ENCODE measurements at places on chromosomes 3 and 15.
A peak's percentile ranks its signal among the peaks of the same experiment; 100 is the strongest.

DNA sequence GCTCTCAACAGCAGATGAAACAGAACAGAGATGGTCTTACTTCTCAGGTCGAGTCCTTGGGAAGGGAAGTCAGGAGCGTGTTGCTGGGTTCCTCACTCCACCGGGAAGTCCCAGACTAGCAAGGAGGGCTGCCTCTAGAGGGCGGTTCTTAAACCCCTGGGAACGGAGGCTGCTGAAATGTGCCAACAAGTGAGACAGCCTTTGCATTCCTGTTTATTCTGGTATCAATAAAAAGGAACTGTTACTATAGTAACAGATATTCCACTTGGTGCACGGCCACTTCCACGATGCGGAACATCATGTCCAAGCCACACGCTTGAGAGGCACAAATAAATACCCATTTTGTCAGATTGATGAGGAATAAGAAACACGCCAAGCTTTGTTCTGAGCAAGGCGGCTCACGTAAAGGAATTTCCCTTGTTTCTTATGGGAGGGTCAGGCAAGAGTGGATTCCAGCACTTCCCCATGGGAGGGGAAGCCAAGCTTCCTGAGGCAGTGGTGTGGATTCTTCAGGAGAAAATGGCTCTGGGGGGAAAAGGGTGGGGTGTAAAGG is at the start of gene FAM107A:
Gene FAM107A, minus strand, starts transcription at position 123 of the 553 bp plus-strand sequence. CDS start 7,531 bp downstream, outside the sequence.
- no peak for DNase-seq

GRCh38 chr3:128882719-128883118 is 3.3 kb downstream of the ACAD9 start:
- DNase-seq = no peak

- DNase-seq = peak; percentile 78
These were observed 17.7 kb downstream of the CPN2 start for GRCh38 chr3:194333212-194333980.

- no peak for DNase-seq
These were observed 64.2 kb downstream of the MOBP start for GRCh38 chr3:39531665-39532064.

DNA sequence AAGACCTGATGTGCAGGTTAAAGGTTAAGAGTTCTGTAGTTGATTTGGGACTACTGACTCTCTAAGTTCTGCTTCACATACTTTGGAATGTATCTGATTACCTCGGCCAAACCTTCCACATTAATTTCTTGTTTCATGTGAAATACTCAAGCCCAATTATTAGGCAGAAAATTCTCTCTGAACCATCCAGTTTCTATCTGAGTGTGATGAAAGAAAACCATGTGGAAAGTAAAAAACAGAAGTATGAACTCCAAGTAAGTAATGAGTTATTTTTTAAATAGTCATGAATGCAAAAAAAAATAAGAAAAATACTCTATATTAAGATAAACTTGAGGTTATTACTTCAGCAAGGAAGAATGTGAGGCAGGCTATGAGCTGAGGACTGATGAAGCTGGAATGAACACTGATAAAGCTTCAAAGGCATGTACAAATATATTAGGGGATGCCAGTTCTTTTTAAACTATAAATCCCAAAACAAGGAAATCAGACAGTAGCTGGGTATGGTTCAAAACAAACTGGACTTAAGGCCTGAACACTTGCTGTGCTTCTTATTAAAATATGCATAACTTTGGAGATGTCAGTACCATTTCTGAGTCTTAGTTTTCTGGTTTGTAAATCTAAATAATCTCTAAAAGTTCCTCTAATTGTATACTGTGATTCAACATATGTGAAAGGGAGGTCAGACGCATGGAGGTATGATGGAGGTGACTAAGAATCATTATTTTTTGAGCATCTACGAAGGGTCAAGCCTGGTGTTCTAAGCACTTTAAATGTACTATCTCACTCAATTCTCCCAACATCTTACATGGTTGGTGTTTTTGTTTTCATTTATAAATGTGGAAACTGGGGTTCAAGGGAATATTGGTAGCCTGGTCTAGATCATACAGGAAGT is 59.6 kb downstream of the COL6A6 start:
- DNase-seq = no peak

GRCh38 chr15:34943711-34944110 is 25.8 kb downstream of the AQR start:
- no peak for DNase-seq

Measured in CD4-positive, alpha-beta T cell (primary cell).